T-helper 1 cell (primary cell): ENCODE measurements at places on chromosomes 13 and 19.

- no peak for DNase-seq
These were observed 47.3 kb upstream of the NBEA start for GRCh38 chr13:34894756-34895155.

DNA sequence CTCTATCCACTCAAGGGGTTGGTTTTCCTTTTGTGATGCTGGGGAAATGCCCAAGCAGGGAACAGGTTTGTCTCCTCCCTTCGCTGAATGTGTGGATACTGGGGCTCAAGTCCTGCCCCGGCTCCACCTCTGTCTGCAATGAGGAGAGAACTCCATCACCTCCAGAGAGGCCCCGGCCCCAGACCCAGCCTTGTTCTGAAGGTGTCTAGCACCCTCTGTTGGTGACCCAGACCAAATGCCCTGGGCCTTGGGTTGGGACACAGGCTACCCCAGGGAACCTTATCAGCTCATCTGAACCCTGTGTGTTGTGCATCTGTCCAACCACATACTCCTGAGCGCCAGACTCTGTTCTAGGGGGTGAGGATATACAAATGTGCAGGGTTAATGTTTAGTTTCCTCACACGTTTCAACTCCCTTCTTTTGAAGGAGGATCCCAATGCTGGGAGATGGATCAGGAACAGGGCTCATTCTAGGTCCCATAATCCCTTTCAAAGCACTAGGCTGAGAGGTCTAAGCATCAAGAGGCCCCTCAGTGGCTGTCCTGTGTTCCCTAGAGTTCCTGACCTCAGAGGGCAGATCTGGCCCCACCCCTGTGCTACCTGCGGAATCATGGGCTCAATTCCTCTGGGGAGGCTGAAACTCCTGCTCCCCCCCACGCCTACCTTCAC is 112.5 kb upstream of the SLC7A1 start:
- DNase-seq = peak; percentile 43

- DNase-seq = no peak
These were observed 127.2 kb upstream of the GJB6 start for GRCh38 chr13:20359335-20359734.

DNA sequence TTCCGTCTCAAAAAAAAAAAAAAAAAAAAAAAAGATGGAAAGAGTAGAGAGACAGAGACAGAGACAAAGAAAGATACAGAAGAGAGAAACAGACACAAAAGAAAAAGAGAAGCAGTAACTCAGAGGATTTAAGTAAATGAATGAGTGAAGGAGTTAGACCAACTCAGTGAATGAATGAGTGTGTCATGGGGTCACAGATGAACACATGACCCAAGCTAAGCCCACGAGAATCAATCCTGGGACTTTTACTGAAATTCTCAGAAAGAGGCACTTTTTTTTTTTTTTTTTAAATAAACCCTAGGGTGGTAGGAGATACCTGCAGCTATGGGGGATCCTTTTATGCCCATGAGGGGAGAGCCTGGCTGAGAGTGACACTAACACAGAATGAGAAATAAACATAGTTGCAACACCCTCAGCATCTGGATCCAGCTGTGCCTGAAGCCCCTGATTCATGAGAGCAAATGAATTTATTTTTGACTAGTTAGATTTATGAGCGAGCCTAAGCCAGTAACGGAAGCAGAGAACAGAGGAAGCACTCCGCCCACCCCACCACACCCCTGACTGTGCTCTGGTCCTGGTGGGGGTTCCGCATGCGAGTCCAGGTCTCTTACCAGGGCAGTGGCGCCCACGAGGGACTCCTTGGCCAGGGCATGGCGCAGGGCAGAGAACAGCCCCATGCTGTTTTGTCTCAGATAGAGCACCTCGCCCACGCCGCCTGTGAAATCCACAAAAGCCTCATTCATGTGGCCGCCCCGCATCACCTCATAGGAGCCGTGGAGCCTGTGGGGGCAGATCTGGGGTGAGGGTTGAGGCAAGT is 4.6 kb downstream of the CAPN12 start:
- no peak for DNase-seq

DNA sequence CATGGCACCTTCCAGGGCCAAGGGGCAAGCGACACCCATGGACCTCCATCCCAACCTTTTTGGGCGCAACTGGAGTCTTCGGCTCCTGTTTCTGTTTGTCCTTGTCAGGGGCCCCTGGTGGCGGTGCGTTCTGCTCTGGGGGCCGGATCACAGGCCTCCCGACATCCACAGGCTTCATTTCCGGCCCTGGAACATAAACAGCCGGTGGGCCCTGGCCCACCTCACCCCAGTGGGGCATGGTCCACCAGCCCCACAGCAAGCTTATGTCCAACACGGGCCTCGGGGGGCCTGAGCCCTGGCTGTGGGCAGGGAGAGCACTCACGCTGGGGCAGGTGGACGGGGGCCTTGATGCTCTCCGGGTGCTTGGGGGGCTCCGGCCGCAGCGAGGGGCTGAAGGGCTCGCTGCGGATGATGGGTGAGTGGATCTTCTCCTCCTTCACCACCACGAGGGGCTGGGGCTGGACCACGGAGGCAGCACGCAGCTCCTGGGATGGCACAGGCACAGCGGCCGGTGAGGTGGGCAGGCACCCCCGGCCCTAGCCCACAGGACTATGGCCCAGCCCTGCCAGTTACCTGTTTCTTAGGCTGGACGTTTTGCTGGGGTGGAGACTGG is 7.2 kb upstream of the EPHX3 start:
- no peak for DNase-seq

DNA sequence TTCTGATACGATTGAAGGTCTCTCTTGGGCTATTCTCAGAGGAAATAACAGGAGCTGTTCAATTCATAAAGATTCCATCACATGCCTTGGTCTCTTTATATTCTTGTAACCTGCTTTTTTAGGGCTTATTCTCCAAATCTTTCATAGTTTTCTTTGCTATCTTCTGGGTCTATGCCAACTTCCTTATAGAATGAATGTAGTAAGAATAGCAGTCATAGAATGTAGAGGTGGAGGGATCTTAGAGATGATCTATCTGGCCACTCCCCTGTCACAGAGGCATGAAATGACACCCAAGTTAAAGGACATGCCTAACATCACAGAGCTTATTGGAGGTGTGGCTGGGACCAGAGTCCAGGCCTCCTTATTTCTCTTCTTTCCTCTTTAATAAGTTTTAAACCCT is 13.2 kb downstream of the LCP1 start:
- no peak for DNase-seq

GRCh38 chr19:6276447-6276846 is 3.3 kb downstream of the MLLT1 start:
- DNase-seq = no peak

DNA sequence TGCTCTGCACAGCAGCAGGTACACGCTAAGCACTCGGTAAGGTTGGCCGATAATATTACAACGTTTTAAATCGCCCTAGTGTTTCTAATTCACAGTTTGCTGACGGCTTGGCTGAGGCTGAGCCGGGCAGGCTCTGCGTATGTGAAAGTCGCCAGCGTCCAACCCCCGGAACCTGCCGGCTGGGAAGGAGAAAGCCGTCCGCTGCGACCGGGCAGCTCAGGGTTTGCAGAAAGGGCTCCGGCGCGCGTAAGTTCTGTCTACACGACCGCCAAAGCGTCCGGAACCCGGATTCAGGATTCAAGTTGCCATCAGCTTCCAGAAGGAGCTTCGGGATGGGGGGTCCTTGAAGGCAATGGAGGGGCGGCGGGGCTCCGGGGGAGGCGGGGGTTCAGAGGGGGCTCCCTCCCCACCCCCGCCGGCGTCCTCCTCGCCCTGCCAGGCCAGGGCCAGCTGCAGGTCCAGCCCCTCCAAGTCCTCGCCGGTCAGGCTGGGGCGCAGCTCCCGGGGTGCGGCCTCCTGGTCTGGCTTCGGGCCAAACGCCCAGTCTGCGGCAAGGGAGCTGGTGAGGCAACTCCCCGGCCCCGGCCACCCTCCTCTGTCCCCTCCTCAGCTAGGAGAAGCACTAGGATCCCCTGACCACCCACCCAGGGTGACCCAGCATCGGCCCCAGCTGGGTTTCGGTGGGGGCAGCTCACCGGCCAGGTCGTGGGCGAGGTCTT is 575 bp downstream of the SMIM44 start:
- no peak for DNase-seq

DNA sequence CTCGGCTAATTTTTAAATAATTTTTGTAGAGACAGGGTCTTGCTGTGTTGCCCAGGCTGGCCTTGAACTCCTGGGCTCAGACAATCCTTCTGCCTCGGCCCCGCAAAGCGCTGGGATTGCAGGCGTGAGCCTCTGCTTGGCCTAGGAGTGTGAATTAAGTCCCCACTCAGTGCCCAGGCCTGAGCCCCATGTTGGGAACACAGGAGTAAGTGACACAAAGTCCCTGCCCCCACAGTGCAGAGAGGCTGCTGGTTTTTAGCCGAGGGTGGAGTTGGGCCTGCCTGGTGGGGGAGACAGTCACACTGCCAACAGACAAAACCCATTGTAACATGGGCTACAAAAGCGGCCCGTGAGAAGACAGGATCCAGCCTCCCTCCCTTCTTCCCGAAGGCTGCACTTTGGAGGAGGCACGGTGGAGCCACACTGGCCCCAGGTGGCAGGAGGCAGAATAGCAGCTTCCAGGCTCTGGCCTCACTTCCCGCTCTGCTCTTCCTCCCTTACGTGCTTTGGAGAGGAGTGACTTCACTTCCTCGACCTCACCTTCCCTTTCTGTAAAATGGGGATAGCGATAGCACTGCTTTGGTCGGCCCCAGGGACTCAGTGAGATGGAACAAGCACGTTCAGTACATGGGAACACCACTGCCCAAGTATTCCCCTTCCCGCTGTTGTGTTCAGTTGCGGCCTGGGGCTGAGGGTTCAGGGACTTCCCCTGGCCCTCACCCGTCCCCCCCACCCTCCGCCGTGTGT is 15.2 kb upstream of the EHD2 start:
- DNase-seq = peak; percentile 39

DNA sequence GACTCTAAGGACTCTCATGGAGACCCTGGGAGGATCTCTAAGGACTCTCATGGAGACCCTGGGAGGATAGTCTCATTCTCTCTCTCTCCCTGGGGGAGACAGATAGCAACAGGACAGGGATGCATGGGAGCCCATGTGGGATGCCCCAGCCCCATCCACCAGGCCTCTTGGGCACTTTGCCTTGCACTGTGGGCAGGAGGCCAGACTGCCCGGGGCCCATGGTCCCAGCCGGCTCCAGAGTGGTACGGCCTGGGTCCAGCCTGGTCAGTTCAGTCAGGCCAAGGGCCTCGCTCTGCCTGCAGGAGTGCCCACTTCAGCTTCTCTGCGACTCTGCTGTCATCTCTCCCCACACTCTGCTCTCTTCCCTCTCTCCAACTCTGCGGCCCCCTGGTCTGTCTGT is 48.6 kb upstream of the SHKBP1 start:
- no peak for DNase-seq

- no peak for DNase-seq
These were observed 18.2 kb upstream of the UBAC2 start for GRCh38 chr13:99182439-99182838.

- no peak for DNase-seq
These were observed 224.2 kb downstream of the FOXO1 start for GRCh38 chr13:40442231-40442630.

GRCh38 chr13:97757807-97758206 is 195.7 kb upstream of the IPO5 start:
- DNase-seq = no peak

DNA sequence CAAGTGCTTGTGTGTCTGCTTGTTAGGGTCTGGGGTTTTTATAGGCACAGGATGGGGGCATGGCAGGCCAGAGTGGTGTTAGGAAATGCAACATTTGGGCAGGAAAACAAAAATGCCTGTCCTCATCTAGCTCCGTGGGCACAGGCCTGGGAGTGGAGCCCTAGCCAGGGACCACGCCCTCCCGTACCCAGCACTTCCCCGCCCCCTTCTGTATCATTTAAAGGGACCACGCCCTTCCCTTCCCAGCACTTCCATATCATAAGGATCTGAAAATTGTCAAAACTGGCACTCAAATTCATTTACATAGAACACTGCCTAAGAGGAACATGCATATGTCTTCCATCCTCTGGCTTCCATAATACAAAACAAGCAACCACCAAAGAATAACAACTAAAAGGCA is 185.8 kb downstream of the B3GLCT start:
- no peak for DNase-seq

DNA sequence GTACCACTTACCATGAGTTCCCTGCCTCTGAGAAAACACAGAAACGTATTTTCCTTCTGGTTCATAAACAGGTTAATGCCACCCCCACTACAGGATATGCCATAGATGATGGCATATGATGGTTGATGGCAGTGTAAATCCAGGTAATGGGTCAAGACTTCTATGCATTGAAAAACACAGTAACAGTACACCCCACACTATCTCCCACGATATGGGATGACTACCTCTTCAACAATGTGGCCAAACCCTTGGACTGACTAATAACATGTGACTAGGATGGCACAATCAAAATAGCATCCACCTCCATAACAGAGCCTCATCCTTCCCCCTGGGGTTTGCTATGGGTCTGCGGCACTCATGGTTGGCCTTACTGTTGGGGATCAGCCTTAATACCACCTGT is 22.0 kb downstream of the ZNF235 start:
- DNase-seq = no peak
